ENCODE measurements at places on chromosomes 7 and 10.

GRCh38 chr7:187227-187927 is 5.0 kb upstream of the FAM20C start:
- no peak for DNase-seq

GRCh38 chr7:55194522-55194921 is 170.6 kb upstream of the LANCL2 start:
- no peak for DNase-seq

GRCh38 chr7:44223362-44224079 is 22.7 kb downstream of the YKT6 start:
- DNase-seq = no peak

DNA sequence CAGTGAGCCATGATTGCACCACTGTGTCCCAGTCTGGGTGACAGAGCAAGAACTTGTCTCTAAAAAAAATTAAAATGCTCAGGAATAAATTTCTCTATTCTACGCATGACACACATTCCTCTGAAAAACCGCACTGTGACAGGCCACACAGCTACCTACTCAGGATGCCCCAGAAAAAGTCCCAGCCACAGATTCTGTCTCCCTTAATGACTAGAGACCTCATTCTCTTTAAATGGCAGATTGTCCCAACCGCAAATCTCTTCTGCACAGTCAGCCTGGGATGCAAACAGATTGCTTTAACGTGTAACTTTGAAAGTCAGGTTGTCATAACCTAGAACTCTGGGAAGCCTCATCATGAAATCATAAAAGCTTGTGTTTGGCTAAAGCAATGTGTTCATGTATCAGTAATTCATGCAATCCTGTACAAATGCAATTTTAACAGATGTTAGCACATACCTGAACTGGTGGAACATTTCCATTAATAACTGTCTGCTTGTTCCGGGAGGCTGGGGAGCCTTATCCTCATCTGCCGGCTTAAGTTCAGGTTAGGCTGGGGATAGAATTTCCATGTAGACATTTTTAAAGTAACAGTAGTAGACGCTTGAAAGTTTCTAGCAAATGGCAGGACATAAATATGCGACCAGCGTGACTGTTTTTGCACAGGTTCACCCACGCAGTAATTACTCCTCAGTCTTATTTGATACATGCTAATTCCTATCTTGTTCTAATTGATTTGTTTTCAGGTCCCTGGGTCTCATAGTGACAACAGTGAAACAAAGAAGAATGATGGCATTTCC is 26.2 kb upstream of the MSRB2 start:
- no peak for DNase-seq

GRCh38 chr10:33365871-33366411 is 31.5 kb upstream of the NRP1 start:
- no peak for DNase-seq

- DNase-seq = no peak
Observed at GRCh38 chr7:146208492-146208891, 91.9 kb downstream of the CNTNAP2 start.

DNA sequence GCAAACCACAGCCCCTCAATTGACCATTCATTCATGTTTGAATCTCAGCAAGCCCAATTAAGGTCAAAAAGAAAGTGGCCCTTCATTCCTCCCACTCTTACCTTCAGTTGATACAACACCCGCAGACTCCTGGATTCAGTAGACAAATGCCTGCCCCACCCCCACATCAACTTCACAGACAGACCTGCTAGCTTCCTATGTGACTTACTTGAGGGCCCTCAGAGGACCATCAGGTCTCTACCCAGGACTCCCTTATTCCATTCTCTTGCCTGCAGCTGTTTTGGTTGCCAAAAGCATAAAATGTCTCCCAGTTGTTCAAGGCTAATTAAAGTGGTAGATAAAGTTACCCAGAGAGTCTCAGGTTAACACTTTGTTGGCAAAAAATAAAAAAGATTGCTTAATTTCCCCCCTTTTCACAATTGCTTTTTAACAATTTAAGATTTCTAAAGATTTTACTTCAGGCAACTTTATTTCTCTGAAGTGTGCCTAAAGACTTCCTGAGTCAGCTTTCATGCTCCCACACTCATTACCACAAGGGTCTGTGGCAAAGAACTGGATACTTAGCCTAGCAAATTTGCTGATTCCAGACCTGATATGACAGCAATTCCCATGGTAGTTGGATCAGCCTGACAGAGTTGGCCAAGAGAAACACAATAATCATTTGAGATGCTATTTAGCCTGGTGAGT is 3.3 kb upstream of the MTERF1 start:
- no peak for DNase-seq

DNA sequence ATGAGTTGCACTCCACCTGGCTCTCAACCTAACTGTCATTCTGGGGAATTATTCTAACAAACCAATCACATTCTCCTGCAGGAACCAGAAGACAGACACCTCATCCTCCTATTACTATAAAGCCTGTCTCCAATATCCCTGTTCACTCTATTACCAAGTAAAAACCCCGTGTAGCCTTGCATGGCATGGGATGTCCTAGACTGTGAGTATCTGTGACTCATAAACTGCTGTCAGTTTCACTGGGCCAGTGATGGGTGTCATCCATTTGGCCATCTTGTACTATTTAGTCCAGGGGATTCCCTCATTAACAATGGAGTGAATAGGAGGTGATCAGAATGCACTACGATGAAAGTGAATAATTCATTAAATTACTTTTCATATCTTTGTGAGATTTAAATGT is 608.7 kb downstream of the DNAJB9 start:
- no peak for DNase-seq

DNA sequence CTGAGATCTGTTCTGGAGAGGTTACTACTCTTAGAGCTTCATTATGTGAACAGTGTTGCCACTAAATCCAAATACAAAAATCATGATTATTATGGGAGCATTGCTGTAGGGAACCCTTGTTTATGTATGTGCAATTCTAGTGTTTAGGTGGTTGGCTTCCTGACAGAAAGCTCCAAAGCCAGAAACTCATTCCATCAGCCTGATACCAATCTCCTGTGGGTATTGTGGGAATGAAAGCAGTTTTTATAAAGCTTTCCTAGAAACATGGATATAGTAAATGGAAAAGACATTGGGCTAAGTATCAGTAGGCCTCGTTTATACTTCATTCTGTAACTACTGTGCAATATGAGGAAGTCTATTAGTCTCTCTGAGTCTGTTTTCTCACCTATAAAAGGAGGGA is 6.4 kb downstream of the SDK1 start:
- DNase-seq = no peak

- DNase-seq = no peak
Observed at GRCh38 chr7:95501261-95501832, 15.6 kb downstream of the ASB4 start.

- DNase-seq = peak; percentile 25
Observed at GRCh38 chr7:1752111-1752510, 82.0 kb downstream of the ELFN1 start.

DNA sequence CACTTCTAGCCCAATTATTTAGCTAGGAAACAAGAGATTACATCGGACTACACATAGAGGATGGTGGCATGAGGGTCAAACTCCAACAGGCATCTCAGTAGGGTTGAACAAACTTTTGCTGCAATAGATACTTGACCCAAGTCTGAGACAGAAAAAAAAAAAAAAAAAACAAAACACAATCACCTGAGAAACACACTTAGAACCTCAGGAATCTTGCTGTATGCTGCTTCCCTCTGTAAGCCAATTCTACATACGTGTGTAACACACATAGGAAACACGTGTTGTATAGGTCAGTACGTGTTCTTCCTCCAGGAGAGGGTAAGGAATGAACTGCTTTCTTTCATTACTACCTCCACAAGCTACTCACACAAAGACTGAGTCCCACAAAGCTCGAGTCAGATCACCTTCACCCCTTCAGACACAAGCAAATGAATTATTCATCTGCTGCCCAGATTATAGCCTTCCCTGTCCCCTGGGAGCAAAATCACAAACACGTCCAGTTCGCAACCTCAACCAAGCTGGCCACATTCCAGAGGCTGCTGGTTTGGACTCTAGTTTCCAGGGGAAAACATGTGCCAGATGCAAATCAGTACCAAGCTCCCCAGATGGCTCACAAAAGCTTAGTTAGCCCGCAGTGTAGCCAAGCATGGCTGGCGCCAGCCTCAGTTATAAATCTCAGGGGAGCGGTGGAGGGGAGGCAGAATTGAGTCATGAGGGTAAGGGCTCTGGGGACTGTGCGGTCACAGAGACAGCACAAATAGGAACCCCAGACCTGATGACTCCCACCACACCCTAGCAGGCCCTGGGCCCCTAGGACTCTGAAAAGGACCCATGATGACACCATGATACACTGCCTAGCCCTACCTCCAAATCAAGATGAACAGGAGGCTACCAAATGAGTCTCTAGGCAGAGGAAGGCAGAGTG is 15.1 kb downstream of the PSAP start:
- DNase-seq = peak; percentile 73

GRCh38 chr7:1169409-1170368 is 9.7 kb upstream of the ZFAND2A start:
- DNase-seq = peak; percentile 77

GRCh38 chr7:105297985-105298384 is 90.7 kb downstream of the SRPK2 start:
- no peak for DNase-seq

GRCh38 chr7:12670743-12671520 is 16.5 kb upstream of the ARL4A start:
- DNase-seq = no peak

GRCh38 chr7:8357536-8357935 is 75.9 kb upstream of the NXPH1 start:
- no peak for DNase-seq

GRCh38 chr7:8389593-8390261 is 43.7 kb upstream of the NXPH1 start:
- peak; percentile 92 for DNase-seq

DNA sequence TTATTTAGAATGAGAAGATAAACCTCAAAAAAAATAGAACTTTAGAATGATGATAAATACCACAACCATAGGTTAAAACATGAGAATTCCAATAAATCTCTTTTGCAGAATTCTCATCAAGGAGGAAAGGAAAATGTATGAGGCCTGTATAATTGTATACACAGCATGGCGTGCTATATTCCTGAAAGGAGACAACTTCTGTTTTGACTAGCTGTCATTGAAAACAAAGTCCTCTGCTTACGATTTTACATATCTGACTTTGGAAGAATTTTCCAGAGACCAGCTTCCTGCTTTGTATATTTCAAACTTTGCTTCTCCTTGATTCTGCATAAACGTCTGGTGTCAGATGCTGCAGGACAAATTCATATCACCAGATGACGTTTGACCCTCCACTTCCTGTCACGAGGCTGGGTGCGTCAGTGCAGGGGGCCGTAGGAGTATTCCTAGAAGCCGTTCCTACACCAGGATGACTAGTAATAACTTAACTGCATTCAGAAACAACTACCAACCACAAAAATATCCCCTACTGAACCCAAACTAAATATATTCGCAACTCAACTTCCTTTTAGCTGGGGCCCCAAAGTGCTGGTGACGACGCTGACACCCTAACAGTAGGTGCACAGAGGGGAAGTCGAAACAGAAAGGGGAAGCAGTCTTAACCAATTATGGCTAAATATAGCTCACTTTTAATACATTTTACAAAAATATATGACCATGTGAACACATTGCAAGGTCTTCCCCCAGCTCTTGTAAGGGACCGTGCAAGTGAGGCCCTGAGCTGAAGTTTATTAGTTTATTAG is 178.6 kb upstream of the INHBA start:
- DNase-seq = no peak

GRCh38 chr10:101235766-101236165 is 6.5 kb upstream of the LBX1 start:
- DNase-seq = no peak

GRCh38 chr7:47516386-47516785 is 65.5 kb downstream of the TNS3 start:
- DNase-seq = no peak

GRCh38 chr7:12686891-12687717 is at the start of gene ARL4A:
Gene ARL4A, plus strand, starts transcription at chr7:12687633. Its CDS starts 622 bp downstream, at chr7:12688255.
- peak; percentile 98 for DNase-seq

DNA sequence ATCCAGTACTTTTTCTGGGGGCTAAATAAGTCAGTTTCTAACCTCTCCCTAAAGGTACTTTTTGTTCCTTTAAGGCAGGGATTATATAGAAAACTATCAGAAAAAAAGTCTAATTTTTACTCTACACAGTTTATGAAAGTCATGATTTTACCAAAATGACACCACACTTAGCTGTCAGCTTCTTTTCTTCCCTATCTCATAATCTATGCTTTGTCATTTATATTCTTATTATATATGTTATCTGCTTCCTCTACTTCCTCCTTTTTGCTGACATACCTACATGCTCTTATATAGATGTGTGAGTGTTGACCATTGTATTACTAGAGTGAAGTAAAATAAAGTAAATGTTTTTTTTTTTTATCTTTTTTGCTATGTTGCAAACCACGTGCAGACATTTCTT is 203.9 kb upstream of the CHRM2 start:
- DNase-seq = no peak

- DNase-seq = no peak
Observed at GRCh38 chr7:5647816-5648215, 133.6 kb downstream of the RNF216 start.

DNA sequence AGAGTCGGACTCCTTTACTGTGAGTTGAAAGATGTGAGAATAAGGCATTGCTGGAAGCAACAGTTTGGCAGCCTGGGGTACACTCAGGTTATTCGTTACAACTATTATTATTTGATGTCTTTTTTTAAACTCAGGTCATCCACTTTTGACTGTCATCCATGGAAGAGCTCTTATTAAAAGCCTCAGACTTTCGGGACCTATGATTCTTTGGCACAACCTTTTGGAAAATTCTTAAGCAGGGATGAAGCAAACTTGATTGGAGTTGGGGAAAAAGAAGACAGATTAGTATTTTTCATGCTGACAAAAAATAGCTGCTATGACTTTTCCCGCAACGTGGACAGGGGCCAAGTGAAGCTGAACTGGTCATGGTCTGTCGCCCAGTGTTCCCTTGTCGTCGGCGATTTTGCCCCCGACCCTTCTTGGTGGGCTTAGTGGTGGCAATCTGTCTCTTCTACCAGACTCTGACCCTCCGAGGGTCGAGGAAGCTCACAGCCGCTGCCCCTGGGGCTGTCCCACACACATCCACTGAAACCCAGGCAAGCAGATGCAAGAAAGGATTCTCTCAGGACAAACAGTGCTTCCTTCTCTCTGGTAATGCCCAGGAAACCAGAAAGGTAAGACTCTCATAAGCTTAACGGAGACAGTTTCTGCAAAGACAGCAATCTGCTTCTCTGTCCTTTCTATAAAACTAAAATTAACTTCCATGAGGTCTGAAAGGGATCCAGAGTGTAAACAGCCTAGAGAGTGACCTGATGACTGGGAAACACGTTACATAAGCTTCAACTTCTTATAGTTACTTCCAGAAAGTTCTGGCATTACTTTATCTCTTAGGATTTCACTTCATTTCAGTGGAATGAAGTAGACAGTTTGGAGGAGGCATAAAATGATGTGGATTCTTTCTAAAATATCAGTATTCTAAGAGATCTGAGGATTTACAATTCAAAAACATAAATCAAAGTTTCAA is 1.0 kb downstream of the CPED1 start:
- DNase-seq = no peak

DNA sequence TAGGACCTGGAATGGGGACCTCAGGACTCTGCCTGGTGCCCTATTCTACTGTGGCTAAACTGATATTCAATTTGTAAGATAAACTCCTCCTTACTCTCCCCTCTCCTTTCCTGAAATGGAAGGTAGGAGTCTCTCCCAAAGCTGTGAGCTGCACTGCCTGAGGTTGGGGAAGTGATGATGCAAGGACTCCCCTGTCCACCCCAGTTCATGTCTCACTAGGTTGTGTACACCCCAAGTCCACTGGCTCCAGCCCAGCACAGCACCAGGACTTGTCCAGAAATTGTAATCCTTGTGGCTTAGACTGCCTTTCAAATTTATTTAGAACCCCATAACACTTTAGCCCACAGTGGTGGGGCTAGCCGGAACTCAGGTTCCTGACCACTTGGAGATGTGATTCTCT is 247.2 kb upstream of the CTBP2 start:
- DNase-seq = no peak

- DNase-seq = no peak
Observed at GRCh38 chr10:67629461-67629971, 66.5 kb downstream of the CTNNA3 start.

Measured in dorsolateral prefrontal cortex (tissue), 122 donors.